ENCODE measurements at places on chromosomes 11 and 22.

DNA sequence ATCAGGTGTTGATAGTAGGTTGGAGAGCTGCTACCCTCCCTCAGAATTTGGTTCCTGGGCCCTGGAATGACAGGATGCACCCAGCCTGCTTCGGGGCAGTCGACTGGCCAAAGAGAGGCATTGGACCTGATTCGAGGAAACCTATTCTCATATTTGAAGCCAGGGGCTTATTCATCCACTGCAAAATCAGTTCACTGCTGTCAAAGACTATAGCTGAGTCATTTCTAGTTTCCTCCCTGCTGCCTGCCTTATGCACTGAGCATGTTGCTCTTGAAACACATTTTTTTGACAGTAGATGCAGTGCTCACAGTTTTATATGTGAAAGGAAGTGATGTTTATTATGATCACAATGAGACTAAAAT lies 565.4 kb downstream of the ETS1 start:
- DNase-seq = no peak

DNA sequence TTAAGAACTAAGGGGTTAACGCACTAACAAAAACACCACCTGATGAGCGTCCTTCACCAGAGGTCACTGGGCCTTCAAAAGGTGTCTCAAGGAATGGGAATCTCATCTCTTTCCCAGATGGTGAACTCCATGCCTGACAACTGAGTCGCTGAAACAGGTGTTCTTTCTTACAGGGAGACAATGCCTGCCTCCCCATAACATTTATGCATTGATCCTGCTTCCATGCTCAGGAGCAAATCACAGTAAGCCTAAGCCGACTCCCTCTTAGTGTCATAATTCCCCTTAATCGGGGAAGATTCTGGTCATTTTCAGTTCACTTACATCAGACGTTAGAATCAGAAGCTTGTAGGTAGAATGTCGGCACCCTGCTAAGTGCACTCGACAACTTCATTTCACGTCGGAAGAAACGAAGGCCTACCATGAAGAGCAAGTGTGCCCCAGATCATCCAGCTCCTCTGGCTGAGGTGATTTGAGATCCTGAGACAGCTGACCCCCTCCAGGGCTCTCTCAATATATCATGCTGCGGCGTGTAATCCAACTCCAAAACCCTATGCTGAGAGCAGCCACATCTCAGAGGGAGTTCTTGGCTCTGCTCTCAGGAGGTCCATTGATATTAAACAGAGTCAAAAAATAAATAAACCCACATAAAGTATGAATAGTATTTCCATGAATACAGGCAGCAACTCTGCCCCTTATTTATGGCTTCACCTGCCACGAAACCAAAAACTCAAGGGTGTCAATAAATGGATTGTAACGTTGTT lies 163.1 kb downstream of the LARGE1 start:
- no peak for DNase-seq

- no peak for DNase-seq
Measured at GRCh38 chr22:38350444-38351359, 33.5 kb upstream of the CSNK1E start.

DNA sequence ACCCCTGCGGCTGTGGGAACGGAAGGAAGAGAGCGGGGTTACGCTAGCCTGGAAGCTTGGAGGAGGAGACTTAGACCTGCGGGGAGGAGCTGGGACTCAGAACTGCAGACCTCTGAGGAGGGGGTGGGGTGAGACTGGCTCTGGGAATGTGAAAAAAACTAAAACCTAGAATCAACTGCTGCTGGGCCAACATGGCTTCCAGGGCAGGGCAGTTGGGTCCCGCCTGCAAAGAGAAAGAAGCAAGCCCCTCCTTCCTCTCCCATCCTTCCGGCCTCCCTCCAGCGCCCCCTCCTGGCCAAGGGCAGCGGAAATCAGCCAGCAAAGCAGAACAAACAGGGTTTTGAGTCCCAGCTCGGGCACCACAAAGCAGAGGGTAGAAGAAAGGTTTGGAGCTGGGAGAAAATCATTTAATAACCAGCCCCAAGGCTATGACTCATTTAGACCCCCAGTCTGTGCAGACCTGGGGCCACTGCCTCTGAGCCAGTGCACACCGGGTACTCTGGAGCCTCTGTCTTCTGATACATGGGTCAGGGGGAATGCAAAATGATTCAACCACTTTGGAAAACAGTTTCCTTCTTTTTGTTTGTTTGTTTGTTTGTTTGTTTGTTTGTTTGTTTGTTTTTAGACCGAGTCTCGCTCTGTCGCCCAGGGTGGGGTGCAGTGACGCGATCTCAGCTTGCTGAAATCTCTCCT lies 7.3 kb upstream of the NCF4 start:
- DNase-seq = peak; percentile 73

DNA sequence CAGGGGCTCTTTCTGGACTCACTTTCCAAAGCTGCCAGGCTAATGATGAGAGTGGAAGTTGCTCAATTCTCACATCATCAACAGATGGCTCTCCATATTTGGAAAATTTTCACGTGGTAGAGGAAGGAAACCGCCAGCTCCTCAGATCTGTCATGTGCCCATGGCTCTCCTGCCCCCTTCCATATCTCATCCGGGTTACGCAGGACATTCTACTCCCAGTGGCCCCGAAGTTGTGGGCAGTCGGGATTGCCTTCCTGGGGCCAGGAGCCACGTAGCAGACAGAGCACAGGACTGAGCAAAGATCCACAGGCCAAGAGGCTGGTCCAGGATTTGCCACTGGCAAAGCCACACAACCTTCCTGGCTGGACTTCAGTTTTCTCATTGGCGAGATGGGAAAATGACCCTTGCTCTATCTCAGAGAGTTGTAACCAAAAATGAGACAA lies 38.8 kb downstream of the RPUSD4 start:
- DNase-seq = no peak

GRCh38 chr11:26276798-26277424 lies 55.0 kb upstream of the ANO3 start:
- DNase-seq = no peak

DNA sequence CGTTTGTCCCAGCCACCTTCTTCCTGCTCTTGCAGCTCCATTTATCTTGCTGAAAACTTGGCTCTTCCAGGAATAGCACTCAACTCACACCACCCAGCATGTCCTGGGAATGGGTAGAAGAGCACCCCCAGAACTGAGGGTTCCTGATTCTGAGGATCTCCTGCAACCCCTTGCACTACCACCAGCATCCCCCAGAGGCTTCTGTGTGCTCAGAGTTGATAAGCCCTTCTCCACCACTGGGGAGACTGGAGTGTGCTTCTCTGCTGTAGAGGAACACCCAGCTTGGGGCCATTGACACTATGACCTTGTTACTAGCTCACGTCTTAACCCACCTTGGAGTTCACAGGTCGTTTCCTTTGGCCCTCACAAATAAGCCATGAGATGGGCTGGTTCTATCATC lies 121.0 kb downstream of the GRIK4 start:
- no peak for DNase-seq

GRCh38 chr11:62088331-62088933 lies 35.4 kb upstream of the INCENP start:
- DNase-seq = no peak

- no peak for DNase-seq
Measured at GRCh38 chr11:70304208-70304603, 33.7 kb downstream of the PPFIA1 start.

DNA sequence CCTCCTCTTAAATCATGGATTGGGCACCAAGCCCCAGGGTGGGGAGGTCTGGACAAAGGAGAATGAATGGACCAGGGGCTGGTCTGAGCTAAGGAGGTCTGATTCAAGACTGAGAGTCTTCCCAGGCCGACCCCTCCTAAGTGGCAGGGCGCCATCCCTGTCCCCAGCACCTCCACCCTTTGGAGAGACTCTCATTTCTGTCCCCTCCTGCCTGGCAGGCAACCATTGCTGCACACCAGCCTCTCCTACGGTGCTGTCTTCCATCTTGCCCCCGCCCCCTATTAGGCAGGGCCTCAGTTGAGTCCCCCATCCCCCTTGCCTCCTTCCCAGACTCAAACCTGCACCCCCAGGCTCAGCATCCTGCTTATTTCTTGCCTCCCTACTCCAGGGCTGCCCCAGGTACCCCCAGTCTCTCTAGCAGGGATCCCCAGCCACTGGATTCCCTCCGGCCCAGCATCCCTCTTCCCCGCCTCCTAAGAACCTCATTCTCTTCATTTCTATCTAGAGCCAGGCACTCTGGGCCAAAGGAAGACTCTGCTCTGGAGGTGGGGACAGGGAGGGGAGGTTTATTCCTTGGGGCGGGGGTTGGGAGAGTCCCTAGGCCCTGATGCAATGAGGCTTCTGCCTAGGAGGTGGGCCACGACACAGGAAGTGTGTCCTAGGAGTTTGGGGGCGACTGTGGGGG lies 1.7 kb upstream of the RCOR2 start:
- no peak for DNase-seq

DNA sequence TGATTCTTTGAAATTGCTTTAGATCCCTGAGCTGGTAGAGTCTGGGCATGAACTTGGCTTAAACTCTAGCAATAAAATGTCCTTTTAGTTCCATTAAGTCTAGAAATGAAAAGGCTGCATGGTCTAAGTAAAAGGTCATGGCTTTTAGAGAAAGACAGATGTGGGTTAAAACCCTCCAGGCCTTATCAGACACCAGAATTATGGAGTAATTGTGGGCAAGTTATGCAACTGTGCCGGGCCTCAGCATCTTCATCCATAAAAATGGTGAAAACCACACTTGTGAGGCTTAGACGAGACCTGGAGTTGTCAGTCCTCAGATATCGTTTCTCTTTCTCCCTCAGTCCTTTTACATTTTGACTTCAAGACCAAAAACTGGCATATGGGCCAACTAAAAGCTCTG lies 597.9 kb upstream of the KIRREL3 start:
- no peak for DNase-seq

GRCh38 chr11:64400102-64400501 lies 41.1 kb downstream of the RPS6KA4 start:
- DNase-seq = no peak

- no peak for DNase-seq
Measured at GRCh38 chr11:10351765-10352641, 47.1 kb downstream of the ADM start.

DNA sequence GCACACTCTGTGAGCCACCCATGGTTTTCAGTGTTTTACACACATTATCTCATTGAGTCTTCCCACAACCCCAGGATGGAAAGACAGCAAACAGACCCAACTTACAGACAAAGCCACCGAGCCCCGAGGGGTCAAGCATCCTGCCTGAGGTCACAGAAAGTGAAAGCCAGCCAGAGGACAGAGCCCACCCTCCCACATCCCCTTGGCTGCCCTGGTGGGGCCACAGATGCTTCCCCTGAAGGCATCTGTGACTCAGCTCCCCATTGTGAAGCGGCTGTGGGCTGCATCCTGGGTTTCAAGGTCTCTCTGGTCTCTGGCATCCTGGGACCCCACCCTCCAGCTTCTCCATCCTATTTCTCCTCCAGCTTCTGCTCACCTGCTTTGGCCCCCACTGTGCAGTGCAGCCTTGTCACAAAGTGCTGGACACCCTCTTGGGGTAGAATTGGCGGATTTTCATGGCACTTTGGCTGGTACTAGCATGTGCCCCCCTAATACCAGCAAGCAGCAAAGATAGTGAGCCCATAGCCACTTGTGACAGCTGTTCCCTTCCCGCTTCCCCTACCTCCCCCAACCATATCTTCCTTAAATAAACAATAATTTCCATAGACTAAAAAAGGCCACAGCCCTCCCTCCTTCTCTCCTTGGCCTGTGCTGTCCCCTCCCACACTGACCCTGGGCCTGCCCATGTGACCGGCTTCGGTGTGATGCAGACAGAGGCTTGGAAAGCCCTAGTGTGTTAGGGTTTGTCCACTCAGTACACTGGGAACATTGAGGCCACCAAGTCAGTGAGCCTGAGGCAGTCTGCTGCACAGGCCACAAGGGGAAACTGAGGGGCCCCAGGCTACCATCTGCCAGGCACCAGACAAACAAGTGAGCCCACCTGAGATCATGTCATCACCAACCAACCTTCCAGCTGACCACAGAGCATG lies 53.9 kb upstream of the SHISAL1 start:
- DNase-seq = no peak

DNA sequence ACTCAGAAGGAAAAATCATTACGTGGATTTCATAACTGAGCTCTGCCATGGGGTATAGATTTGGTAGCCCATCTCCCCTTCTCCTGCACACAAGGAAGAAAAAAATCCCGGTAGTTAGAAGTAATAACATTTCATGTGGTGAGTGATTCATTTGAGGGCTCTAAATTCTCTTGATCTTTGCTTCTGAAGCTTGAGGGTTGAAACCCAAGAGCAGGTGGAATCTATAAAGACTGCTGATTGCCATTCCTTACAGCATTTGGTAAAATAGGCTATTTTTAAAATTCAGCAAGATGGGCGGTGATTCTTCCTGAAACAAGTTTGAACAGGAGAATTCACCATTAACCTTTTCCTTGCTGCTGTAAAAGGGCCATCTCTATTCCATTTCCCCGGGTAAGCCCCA lies 266.1 kb downstream of the CADM1 start:
- no peak for DNase-seq

DNA sequence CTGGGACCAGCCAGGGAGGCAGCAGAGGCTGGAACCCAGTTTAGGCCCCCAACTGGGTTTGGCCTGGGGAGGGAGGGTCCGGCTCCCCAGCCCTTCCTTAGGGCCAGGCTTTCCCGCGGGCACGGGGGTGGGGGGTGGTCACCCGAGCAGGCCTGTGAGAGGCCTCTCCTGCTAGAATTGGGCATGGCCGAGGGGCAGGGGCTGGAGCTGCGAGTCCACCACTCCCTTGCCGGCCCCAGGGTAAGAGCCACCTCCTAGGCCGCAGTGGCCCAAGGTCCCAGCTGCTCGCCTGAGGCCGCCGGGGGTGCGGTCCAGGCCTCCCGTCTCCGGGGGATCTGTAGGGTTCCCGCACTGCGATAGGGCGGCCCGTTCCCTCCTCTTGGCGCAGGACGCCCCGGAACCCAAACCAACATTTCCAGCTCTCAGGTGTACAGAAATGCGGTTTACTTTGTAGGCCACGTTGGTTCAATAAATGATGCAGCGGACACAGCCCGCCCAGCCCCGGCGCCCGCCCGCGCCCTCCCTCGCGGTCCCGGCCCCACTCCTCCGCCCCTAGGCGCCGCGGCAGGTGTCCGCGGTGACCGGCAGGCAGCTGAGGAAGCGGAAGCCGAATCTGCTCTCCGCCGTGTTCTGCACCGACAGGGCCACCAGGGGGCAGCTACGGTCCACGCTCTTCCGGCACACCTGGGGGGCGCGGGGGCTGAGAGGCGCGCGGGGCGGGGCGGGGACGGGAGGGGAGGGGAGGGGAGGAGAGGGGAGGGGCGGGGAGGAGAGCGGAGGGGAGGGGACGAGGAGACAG lies 5.9 kb downstream of the LMNTD2 start:
- no peak for DNase-seq

- no peak for DNase-seq
Measured at GRCh38 chr11:131446590-131447275, 76.3 kb downstream of the NTM start.

- DNase-seq = no peak
Measured at GRCh38 chr11:72573855-72574445, 100.3 kb downstream of the PDE2A start.

DNA sequence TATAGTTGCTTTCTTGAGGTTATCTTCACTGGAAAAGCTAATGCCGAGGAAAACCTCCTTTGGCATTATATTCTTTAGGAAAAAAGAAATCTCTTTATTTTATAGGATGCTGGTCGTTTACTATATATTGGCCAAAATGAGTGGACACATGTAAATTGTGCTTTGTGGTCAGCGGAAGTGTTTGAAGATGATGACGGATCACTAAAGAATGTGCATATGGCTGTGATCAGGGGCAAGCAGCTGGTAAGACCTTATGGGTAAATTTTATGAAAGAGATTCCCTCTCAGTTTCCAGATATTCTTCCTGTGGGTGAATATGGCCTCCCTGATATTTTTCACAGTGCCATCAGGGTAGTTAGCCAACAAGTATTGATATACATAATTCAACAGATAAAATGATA lies 29.4 kb upstream of the TTC36 start:
- DNase-seq = no peak

GRCh38 chr11:65886826-65887722 lies 1.2 kb downstream of the FIBP start:
- no peak for DNase-seq

- DNase-seq = no peak
Measured at GRCh38 chr22:17235149-17235655, 16.0 kb upstream of the ADA2 start.

Data from stimulated activated CD8-positive, alpha-beta memory T cell treated with anti-CD3 and anti-CD28 coated beads, Interleukin-4, amount 100 ng/mL, for 1 hour (primary cell).